ENCODE measurements at places on chromosomes 5 and 9. TPM values are rescaled to one million over a fixed set of nuclear protein-coding genes. Genes with fewer than 3 reads are reported as not detected.

DNA sequence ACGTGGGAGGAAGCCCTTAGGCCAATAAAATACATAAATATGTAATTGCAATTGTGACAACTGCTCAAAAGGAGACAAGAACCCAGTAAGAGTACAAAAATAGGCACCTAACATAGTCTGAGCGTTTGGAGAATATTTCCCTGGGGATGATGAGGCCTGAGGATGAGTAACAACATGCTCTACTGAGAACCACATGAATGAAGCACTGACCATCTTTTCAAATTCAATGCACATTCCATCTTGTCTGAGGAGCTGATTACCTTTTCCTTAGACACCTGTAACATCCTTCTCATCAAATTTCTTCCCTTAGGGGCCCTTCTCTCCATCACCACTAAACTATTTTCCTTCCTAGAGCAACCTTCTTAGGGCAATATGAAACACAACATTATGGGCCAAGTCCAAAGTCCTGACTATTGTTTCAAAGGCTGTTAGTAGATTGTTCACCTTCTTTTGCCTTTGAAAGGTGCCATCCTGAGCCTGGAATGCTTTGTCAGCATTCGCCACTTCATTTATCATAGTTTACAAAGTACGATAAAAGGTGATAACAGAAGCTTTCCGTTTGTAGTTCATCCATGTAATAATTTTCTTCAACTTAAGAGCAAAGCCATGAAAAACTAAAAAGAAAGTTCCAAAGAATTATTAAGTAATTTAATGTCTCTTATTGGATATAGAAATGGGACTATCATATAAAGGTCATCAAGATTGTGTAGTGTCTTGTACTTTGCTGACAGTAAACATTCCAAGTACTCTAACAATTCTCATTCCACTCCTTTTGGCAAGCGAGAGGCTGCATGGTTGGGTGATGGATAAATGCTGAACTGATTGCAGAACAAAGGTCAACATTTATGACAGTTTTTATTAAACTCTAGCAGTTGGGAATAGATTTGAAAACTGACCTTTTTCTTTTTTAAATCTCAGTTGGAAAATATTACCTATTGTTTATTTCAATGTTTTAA is 471.3 kb downstream of the PDE4D start:
- DNase-seq, result no peak

GRCh38 chr5:172691886-172692285 is 50.8 kb downstream of the NEURL1B start:
- no peak for DNase-seq

- DNase-seq, result no peak
Measured at GRCh38 chr5:8848366-8848765, 697.5 kb downstream of the SEMA5A start.

DNA sequence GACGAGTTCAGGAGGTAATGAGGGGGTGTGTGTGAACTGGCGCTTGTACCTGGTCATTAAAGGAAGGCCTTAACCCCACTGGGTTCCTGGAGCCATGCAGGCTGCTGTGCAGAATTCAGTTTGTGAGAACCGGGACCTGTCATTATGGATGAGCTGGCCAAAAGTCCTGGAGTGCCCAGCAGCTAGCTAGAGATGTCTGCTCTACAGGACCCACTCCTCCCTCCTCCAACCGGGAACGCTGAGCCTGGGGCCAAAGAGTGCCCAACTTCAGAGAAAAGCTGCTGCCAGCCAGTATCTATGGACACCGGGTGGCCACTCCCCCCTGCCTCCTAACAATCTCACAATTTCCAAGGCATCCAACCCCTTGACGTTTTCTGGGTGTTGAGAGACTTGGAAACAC is 1.2 kb downstream of the ENTREP1 start:
- no peak for DNase-seq

NDUFAF2 gene
- total RNA-seq, result 13.9 TPM

GRCh38 chr9:85020791-85021190 is 351.3 kb downstream of the NTRK2 start:
- no peak for DNase-seq

GRCh38 chr9:91489361-91489899 is 65.8 kb upstream of the NFIL3 start:
- DNase-seq, result no peak

GRCh38 chr9:83521411-83521810 is 16.8 kb downstream of the FRMD3 start:
- DNase-seq, result no peak

DNA sequence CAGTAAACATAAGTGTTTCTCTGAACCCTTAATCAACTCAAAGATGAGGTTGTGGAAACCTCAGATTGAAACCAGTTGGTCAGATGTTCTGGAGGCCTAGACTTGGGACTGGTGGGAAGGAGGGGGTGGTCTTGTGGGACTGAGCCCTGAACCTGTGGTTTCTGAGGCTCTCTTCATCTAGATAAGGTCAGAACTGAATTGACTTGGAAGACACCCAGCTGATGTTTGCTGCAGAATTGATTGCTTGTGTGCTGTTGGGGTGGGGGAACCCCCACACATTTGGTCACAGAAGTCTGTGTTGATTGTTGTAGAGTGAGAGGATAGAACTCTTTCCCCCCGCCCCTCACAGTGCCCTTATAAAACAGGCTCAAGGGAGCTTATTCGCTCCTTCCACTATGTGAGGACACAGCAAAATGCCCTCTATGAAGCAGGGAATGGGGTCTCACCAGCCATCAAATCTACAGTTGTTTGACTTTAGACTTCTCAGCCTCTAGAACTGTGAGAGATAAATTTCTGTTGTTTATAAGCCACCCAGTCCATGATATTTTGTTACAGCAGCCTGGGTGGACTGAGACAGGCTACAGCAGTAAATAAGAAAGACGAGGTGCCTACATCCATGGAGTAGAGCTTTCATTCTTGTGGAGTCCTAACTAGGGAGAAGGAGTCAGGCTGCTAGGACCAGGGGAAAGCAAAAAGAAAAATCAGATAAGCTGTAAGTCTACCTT is 25.7 kb upstream of the UGCG start:
- no peak for DNase-seq

DNA sequence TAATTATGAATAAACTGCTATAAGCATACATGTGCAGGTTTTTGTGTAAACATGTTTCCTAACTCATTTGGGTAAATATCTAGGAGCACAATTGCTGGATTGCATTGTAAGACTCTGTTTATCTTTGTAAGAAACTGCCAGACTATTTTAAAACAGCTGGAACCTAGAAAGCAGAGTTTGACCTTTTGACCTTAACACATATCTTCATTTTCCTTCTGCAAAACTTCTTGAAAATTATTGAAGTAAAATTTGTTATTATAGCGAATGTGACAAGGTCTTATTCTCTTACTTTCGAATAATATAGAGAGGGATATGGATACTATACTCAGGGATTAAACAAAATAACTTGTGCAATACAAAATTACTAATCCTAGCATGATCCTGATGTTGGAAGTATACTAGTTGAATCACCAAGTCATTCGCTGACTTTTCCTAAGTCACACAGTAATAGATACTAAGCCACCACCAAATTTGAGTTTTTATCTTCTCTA is 3.2 kb upstream of the ANXA1 start:
- no peak for DNase-seq

PLCXD3 gene
- total RNA-seq, result 0.26 TPM

- no peak for DNase-seq
Measured at GRCh38 chr5:154485096-154485491, 7.1 kb upstream of the HAND1 start.

- no peak for DNase-seq
Measured at GRCh38 chr9:1550636-1551035, 464.5 kb upstream of the SMARCA2 start.

- no peak for DNase-seq
Measured at GRCh38 chr5:119864286-119864685, 234.9 kb downstream of the FAM170A start.

- no peak for DNase-seq
Measured at GRCh38 chr5:95949810-95950209, 11.8 kb downstream of the ELL2 start.

HSPA4 gene
- 162 TPM for total RNA-seq

- DNase-seq, result no peak
Measured at GRCh38 chr9:138105561-138106505, 228.3 kb downstream of the CACNA1B start.

DNA sequence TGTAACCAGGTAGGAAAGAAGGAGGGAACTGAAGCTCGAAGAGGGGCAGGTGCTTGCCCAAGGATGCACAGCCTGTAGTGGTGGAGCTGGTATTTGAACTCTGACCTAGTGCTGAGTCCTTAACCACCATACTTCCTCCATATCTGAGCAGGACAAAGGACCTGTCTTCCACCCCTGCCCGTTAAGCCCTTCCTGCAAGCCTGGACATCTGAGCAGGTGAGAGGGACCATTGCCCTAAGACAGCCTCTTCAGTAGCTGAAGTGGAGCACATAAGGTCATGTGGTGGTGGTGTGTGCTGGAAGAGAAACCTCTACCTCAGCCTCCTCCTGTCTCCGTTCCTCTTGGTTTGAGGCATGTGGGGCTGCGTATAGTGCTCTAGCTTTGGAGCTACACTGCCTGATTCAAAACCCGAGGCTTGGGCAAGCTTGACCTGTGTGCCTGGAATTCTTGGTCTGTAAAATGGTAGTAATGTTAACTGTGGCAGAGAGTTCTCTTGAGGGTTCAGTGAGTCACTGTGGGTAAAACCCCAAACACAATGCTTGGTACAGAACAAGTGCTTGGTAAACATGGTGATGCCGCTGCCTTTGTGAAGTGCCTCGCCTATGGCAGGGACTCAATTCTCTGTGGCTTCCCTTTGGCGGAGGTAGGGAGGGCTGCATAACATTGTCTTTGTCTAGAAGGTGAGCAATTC is 7.4 kb downstream of the GALNT10 start:
- DNase-seq, result no peak

PDE6A gene
- not detected for total RNA-seq

GRCh38 chr5:125798307-125798706 is 624.9 kb upstream of the GRAMD2B start:
- DNase-seq, result peak; percentile 5

- no peak for DNase-seq
Measured at GRCh38 chr9:93086447-93087224, 9.4 kb upstream of the CARD19 start.

GRCh38 chr9:98860871-98861293 is 53.4 kb downstream of the GALNT12 start:
- peak; percentile 24 for DNase-seq

DNA sequence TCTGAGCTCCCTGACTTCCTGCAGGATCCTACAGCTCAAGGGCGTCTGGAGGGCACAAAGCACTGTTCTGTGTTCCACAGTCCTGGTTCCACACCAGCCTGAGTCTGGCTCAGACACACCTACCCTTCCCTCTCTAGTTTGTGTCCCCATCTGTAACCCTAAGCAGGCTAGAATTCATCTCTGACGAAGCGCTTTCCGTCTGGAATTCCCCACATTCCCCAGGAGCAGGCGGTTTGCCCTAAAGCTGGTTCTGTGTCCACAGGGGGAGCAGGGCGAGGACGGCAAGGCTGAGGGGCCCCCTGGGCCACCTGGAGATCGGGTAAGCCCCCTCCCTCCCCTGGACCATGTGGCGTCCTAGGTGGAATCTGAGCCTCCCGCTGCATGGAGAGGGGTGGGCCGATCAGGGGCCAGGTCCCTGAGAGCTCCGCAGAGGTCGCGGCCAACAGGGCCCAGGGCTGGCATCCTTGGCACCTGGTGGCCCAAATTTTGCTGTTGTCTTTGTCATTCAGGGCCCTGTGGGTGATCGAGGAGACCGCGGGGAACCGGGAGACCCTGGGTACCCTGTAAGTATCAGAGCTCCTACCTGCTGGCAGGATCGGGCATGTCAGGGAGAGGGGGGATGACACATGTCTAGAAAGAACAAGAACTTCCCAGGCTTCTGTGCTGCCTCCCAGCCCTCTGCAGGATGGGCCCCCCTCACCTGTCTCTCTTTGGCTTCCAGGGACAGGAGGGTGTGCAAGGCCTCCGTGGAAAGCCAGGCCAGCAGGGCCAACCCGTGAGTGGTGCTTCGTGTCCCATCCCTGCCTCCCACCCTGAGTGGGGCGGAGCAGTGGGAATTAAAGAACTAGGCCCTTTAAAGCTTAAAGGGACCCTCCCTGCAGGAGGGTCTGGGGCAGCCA is 34.5 kb upstream of the ORM1 start:
- no peak for DNase-seq

EDIL3 gene
- total RNA-seq, result 74.6 TPM

- no peak for DNase-seq
Measured at GRCh38 chr5:2724831-2725230, 26.6 kb downstream of the IRX2 start.

ADAMTS12 gene
- total RNA-seq, result 9.8 TPM

GRCh38 chr9:114954956-114955582 is 24.7 kb upstream of the TNFSF8 start:
- DNase-seq, result no peak

GRCh38 chr9:126336736-126337325 is 10.2 kb downstream of the MVB12B start:
- DNase-seq, result no peak

- DNase-seq, result no peak
Measured at GRCh38 chr5:159178978-159179377, 30.4 kb downstream of the RNF145 start.

DNA sequence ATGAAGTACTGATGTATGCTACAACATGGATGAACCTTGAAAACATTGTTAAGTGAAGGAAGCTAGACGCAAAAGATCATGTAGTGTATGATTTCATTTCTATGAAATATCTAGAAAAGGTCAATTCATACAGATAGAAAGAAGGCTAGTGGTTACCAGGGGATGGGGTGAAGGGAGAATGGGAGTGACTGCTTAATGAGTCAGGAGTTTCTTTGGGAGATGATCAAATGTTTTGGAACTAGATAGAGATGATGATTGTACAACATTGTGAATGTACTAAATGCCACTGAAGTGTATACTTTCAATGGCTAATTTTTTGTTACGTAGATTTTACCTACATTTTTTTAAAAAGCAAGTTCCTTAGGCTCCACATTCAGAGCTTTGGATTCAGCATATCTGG is 14.9 kb upstream of the DELE1 start:
- no peak for DNase-seq

DNA sequence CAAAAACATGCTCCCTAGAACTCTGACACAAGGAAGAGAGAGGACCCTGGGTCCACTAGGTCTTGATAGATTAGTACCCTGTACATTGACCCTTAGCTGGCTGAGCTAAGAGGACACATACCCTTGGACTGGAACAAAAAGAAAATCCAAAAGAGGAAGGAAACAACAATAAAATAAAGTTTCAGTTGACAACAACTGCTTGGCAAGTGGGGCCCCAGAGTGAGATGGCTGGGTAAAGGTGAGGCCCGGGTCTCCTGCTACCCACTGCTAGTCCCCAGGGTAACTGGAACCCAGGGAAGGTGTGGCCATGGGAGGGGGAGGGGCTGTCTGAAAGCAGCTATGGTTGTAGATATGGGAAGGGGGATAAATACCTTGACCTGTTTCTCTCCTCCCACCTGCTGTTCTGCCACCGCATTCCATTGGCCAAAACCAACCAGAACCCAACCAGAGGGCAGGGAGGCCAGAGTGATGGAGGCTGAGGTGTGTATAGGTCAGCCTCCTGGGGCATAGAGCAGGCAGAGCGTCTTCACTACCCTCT is 11.7 kb downstream of the TAL2 start:
- no peak for DNase-seq

DNA sequence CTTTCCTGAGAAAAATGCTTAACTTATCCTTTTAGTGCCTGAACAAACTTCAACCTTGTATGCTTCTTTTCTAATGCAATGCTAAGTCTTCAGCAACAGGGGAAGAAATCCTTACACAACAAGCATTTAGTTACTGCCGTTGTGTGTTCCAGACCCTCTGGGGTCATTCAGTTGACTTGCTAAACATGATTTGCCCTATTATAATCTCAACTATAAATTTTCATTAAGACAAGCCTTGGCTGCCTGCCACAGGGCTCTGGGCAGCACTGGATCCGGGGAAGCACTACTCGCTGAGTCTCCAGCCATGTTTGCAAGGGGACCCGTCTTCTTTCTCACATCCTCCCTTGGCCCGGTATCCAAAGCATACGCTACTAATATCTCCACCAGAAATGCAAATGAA is 58.1 kb downstream of the PTCH1 start:
- no peak for DNase-seq

Measured in endothelial cell (in vitro differentiated cells).